ENCODE measurements at places on chromosomes 4 and X.

DNA sequence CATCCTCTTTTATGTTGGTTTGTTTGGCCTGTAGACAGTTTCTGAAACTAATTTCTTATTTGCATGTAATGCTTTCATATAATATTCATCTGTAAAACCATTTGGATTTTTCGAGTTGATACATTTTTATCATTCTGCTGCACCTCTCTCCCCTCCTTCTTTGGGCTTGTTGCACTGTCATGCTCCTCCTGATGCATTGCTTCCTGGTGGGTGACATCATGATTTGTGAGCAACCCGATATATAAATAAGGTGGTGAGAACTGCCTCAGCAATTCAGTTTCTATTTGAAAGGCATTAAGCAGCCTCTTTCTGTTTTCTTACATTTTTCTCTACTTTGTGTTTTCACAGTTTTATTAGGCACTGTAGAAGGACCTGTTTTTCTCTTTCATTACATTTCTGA lies 515.7 kb downstream of the RPA4 start:
- DNase-seq, result no peak

DNA sequence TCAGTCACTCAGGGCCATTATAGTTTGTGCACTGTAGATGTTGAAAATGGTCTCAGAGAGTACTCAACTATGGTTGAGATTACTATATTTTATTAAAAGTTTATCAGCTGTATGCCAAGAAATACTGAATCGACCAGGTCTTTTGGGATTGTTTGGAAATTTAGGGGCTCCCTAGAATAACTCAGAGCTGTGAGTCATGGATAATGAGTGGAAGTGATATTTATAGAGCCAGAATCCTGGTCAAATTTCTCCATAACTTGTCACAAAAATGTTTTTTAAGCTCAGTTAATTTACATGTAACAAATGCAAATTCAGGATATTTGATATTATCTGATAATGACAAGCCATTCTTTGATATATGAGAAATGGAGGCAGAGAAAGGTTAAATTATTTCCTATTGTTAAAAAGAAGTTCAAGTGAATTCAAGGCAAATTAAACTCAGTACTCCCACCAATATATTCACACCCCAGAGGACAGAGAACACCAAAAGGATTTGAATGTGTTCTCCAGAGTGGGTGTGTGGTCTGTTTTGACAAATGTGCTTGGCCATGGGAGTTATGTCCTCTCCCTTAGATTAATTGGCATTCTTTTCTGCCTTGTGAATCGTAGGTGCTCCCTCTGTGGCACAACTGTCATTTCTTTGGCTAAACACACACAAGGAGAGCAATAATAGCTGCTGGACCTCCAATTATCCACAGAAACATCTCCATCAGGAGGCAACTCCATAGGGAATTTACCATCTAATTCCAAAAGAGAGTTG lies 37.7 kb downstream of the ARHGAP24 start:
- DNase-seq, result no peak

GRCh38 chr4:112747036-112747435 lies 110.1 kb downstream of the LARP7 start:
- DNase-seq, result no peak

- no peak for DNase-seq
Measured at GRCh38 chr4:70868778-70869177, 29.1 kb upstream of the GRSF1 start.

GRCh38 chrX:118861338-118861737 lies 37.7 kb downstream of the ZCCHC12 start:
- no peak for DNase-seq

DNA sequence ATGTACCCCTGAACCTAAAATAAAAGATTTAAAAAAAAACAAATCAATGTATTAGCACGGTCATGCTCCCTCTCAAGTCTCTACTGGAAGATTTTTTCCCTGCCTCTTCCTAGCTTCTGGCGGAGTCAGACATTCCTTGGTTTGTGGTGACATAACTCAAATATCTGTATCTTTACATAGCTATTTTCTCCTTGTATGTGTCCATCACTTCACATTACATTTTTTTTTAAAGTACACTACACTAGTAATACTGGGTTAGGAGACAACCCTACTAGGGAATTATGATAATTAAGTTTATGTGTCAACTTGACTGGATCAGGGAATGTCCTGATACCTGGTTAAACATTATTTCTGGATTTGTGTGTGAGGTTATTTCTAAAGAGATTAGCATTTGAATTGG lies 1197.9 kb downstream of the TECRL start:
- DNase-seq, result no peak

DNA sequence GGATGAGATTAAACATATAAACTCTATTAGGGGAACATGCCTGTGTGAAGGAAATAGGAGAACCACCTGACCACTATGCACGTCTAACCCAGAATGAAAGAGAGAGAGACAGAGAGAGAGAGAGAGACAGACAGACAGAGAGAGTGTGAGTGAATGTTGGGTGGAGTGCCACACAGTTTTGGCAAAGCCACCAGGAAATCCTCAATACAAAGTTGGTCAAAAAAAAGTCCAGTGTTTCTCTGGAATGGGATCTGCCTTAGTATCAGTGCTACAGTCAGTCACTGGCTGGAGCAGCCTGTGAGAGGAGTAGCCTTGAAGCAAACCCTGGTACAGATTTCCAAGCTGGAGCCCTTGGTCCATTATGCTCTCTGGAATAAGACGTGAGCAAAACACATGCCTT lies 91.7 kb downstream of the GC start:
- no peak for DNase-seq

All from stimulated activated CD8-positive, alpha-beta memory T cell treated with anti-CD3 and anti-CD28 coated beads, Interleukin-15, amount 100 ng/mL, for 1 hour (primary cell).